Stimulated activated CD8-positive, alpha-beta memory T cell treated with anti-CD3 and anti-CD28 coated beads, Interleukin-7, amount 100 ng/mL, for 48 hours (primary cell): ENCODE measurements at places on chromosomes 13 and 19.

DNA sequence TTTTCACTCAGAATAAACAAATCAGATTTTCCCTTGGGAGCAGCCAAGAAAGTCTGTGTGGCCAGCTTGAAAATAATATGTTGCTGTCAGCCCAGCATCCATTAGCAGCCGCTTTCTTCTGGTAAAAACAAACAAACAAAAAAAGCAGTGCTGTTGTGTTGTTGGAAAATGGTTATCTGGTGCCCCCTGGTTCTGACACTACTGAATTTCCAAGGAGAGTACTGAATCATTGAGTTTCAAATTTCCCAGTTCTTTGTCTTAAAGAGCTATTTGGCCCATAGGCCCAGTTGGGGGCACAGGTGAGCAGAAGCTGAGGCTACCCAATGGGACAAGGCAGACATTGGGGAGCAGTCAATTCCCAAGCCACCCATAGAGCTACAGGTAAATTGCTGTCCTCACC, 995.9 kb downstream of the UQCRFS1 start:
- no peak for DNase-seq

GRCh38 chr19:47098608-47099007, 15.0 kb downstream of the ZC3H4 start:
- no peak for DNase-seq

- no peak for DNase-seq
These were observed 610 bp downstream of the ZNF791 start for GRCh38 chr19:12611361-12611699.

DNA sequence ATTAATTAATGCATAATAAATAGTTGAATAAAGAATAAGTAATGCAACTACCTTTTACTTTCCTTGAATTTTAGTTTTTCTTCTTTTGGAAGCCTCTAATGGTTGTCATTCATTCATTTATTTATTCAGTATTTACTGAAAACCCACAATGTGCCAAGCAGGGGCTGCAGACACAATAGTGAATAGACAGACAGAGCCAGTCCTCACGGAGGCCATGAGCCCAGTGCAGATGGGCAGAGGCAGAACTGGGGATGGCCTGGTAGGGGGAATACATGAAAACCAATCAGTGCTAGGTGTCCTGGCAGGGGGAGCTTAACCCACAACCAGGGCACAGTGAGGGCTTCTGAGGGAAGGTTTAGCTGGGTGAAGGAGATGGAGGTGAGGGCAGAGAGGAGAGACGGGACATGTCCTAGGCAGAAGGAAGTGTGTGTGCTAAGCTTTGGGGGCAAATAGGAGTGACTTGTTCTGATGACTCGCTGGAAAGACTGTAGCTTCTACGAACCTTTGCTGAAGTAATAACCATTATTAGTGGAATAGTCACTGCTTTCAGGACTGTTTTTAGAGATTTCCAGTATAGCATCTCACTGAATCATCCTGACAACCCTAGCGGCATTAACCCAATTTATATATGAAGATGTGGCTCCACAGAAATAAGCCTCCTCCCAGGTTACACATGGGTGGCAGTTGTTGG, 55.9 kb downstream of the ERCC5 start:
- DNase-seq, result no peak

- DNase-seq, result no peak
These were observed 173.7 kb downstream of the KLF12 start for GRCh38 chr13:73960474-73960873.

GRCh38 chr13:60369242-60369641, 27.8 kb upstream of the TDRD3 start:
- no peak for DNase-seq

- no peak for DNase-seq
These were observed 5.0 kb upstream of the CDX2 start for GRCh38 chr13:27973961-27974662.

DNA sequence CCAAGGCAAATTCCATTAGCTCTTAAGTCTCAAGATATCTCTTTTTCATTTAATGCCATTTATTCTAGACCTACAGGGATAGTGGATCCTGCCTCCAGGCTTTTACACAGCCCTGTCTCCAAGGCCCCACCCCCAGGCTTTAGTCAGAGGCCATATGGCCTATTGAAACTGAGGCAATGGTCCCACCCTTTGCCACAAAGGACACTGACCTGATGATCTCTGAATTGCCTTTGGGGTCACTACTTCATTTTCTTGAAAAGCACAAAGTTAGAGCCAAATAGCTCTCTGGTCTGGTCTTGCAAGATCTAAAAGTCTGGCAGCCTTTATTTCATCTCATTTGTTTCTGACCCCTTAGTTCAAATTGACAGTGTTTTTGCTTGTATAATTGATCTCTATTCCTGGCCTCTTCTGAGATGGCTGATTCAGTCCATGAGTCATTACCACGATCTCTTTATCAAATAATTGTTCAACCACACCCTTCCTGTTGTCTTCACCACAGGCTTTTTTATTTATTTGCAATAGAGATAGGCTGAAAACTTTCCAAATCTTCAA, 209.8 kb downstream of the FGF14 start:
- DNase-seq, result no peak

DNA sequence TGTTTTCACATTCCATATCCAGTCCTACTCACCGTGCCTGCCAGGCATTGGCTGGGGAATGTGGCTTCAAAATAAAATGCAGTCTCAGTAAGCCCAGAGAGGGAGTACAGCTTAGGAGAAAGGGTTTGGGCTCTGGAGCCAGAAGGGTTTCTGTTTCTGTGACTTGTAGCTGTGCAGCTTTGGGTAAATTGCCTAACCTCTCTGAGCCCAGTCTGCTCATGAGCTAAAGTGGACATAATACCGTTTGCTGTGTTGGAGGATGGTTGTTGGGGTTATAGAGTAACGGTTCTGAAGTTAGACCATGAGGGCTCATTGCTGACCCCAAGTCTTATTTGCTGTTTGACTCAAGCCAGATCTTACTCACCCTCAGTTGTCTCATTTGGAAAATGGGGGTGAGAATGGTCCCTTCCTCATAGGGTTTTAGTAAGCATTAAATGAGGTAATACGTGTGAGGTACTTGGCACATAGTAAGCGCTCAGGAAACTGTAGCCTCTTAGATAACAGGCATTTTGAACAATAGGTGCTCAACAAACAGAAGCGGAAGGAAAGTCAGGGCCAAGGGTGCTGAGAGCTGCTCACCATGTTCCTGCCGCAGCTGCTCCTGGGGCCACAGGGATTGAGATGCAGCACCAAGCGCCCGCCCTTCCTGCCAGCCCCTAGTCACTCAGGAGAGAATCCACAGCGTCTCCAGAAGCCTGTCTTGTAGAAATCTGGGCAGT, 45.5 kb downstream of the C13orf42 start:
- no peak for DNase-seq

DNA sequence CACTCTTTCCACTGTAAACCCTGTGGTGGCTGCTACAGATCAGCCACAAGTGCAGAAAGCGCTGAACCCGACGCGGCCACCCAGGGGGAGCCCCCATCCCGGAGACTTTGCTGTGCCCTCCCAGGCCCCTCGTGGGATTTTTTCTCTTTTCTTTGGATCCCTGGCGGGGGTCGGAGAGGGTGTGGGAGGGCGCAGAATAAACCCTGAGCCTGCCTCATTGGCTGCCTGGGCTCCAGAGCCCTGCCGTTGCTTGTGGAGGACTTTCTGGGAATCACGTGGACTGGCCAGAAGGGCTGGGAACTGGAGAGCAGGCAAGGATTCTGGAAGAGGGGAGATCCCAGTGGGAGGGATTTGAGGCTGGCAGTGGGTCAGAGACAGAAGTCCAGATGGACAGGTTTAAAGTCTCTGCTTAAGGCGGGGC, 24.9 kb downstream of the GADD45B start:
- no peak for DNase-seq

DNA sequence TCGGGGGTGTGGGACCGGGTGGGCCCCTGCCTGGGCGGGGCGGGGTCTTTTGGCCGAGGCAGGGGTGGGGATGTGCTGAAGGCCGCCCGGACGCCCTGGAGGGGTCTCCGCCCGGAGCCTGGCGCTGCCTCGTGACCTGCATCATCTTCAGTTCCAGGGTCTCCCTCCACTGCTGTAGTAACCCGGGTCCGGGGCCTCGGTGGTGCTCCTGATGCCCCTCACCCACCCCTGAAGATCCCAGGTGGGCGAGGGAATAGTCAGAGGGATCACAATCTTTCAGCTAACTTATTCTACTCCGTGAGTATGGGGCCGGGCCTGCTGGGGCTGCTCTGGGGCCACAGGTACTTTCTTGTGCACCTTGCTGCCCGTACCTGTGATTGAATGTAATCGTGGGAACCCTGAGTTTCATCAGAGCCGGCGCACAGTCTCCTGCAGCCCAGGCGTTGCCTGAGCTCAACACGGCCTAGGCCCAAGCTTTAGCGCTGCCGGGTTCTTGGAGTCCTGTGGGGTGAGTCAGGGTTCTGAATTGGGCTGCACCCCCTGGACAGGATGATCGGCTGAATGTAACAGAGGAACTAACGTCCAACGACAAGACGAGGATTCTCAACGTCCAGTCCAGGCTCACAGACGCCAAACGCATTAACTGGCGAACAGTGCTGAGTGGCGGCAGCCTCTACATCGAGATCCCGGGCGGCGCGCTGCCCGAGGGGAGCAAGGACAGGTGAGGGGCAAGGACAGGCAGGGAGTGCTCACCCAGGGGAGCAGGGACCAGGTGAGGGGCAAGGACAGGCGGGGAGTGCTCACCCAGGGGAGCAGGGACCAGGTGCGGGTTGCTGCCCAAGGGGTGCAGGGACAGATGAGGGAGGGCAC, 10.5 kb downstream of the PEAK3 start:
- DNase-seq, result no peak

GRCh38 chr13:110164706-110165105, 142.3 kb downstream of the COL4A1 start:
- DNase-seq, result no peak

DNA sequence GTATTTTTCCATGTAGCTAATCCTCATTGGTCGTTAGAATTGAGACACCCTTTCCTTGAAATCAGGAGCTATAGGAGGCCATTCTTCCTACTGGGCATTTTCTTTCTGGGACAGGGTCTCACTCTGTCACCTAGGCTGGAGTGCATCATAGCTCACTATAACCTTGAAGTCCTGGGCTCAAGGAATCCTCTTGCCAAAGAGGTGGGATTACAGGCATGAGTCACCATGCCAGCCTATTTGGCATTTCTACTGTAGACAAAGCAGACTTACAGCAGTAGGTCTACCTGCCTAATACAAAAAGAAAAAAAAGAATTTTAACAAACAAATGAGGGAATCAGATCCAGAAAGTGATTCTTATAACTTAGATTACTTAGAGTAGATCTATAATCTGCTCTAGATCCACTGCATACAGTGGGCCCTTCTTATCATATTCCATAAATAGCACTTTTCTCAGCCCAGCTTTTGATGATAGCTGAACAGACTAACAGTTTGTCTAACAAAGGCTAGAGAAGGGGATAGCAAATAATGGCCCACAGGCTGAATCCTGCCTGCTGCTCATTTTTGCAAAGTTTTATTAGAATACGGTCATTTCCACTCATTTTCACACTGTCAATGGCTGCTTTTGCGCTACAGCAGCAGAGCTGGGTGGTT, 36.7 kb upstream of the USPL1 start:
- no peak for DNase-seq

GRCh38 chr13:28318496-28318895, 176.4 kb downstream of the FLT1 start:
- no peak for DNase-seq

- no peak for DNase-seq
These were observed 8.9 kb upstream of the MYO1F start for GRCh38 chr19:8585894-8586750.

GRCh38 chr19:904545-904944, 8.5 kb downstream of the R3HDM4 start:
- DNase-seq, result no peak

GRCh38 chr19:33781415-33781935, 15.2 kb upstream of the KCTD15 start:
- DNase-seq, result no peak

- no peak for DNase-seq
These were observed 2.9 kb upstream of the AMER2 start for GRCh38 chr13:25175026-25175425.

DNA sequence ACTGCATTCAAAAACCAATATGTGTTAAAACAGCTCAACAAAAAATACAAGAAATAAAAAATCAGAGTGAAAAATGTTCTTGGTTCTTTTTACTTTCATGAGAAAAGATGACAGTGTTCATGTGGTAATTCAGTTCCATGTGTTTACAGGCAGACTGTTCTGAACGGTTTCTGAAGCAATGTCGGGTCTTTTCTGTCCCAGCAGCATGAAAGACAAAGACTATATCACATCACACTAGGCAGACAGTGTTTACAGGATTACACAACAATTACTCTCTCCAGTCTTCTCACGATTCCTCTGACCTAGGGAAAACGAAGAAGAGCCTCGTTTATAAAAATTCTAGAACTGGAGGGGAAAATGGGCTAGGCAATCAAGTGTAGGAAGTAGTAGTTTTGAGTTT, 83.4 kb downstream of the UBL3 start:
- DNase-seq, result no peak

- DNase-seq, result no peak
These were observed 43.0 kb downstream of the RAB20 start for GRCh38 chr13:110518571-110518970.

GRCh38 chr13:23991119-23991518, 93.8 kb upstream of the C1QTNF9B start:
- DNase-seq, result no peak

DNA sequence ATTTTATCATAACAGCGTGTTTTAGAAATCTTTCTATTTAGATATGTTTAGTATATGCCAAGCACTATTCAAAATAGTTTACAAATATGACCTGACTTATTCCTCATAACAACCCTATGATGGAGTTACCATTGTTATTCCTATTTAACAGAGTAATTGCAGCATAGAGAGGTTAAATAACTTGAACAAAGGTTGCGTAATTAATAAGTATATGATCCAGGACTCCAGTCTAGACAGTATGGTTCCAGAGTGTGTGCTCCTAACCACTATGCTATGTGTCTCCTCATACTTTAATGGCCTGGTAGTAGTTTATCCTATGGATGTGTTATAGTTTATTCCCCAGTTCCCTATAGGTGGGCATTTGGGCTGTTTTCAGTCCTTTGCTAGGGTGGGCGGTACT, 145.3 kb downstream of the PAN3 start:
- no peak for DNase-seq

DNA sequence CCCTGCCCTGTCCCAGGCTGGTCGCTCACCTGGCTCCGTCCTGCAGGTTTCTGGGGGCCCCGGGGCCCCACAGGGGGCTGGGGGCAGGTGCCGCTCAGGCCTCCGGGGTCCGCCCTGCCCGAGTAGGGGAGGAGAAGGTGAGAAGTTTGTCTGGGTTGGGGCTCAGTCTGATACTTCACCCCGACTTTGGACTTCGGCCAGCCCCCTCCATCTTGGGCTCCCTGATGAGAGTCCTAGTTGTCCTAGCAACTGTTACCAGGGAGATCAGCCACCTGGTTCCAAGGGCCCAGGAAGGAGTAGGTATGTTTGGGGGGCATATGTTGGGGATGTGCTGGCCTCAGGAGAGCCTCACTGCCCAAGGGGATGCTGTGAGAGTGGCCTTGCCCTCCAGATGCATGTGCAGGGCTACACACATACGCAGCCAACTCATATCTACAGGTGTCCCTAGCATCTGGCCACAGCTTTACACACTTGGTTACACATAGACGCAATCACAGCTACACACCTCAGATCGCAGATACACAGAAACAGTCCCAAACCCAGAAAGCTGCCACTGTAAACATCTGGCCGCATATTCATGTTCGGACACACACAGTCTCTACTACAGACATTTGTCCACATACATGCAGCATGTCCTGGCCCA, 3.4 kb downstream of the NUMBL start:
- DNase-seq, result no peak

GRCh38 chr19:58021541-58022282, 12.1 kb upstream of the ZSCAN1 start:
- peak; percentile 11 for DNase-seq
